ENCODE measurements at places on chromosomes 4 and X. TPM values are rescaled to one million over a fixed set of nuclear protein-coding genes. Genes with fewer than 3 reads are reported as not detected.

FATE1 gene
- not detected for total RNA-seq

ARHGAP24 gene
- total RNA-seq: not detected

HSFX3 gene
- total RNA-seq: not detected

AFP gene
- total RNA-seq: not detected

HPGDS gene
- not detected for total RNA-seq

IL2 gene
- total RNA-seq: 595 TPM

- no peak for DNase-seq
Observed at GRCh38 chr4:73721909-73722308, 18.5 kb upstream of the CXCL8 start.

- DNase-seq: no peak
Observed at GRCh38 chrX:18617407-18617750, 54.5 kb downstream of the RS1 start.

DNA sequence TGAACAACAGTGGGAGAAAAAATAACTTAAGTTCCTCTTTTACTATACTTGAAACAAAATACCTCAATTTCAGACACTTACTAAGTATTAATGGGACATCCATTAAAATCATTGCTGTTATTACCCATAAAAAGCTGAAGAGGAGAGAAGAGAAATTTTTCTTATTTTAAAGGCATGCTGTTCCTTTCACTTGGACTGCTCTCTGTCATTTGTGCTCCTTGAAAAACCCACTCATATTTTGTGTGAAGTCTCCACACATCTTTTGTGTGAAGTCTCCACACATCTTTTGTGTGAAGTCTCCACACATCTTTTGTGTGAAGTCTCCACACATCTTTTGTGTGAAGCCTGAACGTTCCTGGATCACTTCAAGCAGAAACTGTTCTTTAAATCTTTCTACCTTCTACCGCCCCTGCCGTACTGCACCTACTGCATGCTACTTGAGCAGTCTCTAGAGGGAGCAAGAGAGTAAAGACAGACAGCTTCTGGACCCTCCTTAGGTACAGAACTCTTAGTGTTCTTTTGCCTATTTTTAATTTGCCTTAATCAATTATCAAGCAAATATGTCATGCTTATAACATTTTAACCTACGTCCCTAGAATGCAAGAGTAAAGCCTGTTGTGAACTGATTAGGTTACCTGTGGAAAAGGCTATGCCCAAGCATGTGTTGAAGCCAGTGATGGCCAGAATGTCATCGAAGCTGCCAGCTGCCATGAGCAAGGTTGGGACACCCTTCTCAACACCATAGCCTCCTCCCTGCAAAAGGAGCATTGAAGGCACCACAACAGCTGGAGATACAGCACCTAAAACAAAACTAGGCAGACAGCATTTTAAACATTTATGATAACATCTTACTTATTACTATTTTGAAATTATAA lies 27.1 kb upstream of the SLC9B1 start:
- peak; percentile 20 for DNase-seq

- DNase-seq: no peak
Observed at GRCh38 chr4:7632971-7633370, 198.2 kb upstream of the PSAPL1 start.

- DNase-seq: no peak
Observed at GRCh38 chr4:158211222-158211621, 936 bp downstream of the TMEM144 start.

- no peak for DNase-seq
Observed at GRCh38 chrX:26845056-26845455, 618.1 kb downstream of the PPP4R3C start.

DNA sequence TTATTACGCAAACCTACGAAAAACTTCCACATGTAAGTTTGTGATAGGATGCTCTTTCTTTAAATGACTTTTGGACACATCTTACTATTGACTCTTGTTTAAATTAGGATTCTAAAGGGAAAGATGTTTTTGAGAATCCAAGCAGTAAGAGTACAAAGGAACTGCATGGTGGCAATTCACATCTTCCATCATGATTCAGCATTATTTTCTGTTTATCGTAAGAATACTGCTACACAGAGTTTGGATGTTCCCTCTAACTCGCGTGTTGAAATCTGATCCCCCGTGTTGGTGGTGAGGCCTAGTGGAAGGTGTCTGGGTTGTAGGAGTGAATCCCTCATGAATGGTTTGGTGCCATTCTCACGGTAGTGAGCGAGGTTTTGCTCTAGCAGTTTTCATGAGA lies 371.8 kb upstream of the FTHL17 start:
- no peak for DNase-seq

DNA sequence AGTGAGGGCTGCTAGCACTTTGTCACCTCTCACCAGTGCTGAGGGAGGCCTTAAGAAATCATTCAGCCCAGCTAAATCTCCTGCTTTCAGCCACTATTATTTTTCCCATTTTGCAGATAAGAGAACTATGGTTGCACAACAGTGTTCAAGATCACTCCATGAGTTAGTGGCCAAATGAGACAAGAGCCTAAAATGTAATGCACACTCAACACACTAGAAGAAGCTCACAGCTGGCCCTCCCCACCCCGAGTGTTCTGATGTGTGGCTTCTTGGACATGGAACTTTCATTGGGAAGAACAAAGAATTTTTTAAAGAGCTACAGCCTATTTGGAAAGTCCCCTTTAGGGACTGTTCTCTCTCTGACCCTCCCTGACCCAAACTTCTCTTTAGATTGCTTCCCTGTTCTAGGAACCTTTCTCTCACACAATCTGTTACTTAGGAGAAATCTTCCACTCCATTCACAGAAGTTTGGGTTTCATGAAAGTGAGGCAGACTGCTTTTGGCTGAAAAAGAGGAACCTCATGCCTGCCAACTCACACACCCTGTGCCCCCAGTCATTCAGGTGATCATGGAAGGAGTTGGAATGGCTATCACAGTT lies 44.0 kb upstream of the CT47C1 start:
- DNase-seq: no peak

GRCh38 chrX:133337250-133337649 lies 78.0 kb downstream of the GPC4 start:
- DNase-seq: no peak

DNA sequence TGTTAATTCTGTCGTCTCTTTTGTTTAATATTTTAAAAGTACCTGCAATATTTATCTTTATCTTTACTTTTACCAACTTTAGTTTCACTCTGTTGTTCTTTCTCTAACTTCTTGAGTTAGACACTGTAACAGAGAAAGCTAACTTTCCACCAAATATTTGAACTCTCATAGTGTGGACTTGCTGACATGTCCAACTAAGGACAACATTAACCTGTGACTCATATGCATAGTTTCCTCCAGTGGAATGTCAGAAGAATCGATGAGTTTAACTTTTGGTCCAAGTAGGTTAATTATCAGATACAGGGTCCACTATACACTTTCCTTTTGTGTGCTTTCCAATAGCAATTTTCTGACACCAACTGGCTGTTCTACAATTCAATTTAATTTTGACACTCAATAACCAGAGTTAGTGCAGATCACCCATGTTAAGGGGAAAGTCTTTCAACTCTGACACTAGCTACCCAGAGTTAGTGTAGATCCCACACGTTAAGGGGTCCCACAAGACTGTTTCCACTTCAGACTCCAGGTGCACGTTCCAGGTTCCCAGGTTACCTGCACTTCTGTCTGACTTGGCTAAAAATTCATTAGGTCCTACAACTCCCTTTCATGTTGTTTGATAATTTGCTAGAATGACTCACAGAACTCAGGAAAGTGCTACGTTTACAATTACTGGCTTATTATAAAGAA lies 559.0 kb upstream of the AMOT start:
- DNase-seq: no peak

GRCh38 chr4:67522851-67523671 lies 22.2 kb downstream of the CENPC start:
- DNase-seq: no peak

DNA sequence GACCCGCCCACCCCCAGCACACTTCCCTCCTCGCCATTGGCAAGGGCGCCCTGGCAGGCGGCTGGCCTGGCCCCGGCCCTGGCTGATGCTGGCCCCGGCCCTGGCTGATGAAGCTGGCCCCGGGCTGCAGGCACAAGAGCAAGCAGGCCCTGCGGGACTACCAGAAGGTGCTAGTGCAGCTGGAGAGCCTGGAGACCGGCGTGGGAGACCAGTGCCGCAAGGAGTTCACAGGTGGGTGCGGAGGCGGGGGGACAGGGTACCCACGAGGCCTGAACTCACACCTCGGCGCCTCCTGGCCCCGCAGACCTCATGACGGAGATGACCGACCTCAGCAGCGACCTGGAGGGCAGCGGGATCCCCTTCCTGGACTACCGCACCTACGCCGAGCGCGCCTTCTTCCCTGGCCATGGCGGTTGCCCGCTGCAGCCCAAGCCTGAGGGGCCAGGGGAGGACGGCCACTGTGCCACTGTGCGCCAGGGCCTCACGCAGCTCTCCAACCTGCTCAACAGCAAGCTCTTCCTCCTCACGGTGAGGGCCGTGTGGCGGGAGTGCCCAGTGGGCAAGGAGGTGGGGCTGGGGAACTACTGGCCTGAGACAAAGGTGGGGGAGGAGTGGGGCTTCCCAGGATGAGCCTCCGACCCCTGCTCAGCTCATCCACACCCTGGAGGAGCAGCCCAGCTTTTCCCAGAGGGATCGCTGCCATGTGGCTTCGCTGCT lies 6.1 kb upstream of the SRPK3 start:
- no peak for DNase-seq

DNA sequence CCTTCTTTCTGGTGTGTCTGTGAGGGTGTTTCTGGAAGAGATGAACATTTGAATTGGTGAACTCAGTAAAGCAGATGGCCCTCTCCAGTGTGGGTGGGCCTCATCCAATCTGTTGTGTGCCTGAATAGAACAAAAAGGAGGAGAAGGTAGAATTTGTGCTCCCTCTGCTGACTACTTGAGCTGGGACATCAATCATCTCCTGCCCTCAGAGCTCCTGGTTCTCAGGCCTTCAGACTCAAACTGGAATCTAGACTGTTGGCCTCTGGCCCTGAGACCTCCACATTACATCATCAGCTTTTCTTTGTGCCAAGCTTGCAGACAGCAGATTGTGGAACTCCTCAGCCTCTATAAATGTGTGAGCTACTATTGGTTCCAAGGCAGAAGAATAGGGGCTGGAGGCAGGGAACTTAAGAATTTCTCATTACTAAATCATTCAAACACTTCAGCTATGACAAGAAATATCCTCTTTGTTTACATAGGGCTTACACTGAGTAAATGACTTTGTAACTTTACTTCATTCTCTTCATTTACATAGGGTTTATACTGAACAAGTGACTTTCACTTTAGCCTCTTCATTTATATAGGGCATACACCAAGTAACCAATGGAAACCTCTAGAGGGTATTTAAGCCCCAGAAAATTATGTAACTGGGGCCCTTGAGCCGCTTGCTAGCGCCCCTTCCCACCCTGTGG lies 86.9 kb upstream of the NWD2 start:
- no peak for DNase-seq

GRCh38 chrX:15376956-15377355 lies 7.3 kb downstream of the VEGFD start:
- DNase-seq: no peak

- no peak for DNase-seq
Observed at GRCh38 chrX:72495046-72495445, 77.6 kb downstream of the HDAC8 start.

GRCh38 chr4:174523025-174523693 lies 871 bp upstream of the HPGD start:
- no peak for DNase-seq

DNA sequence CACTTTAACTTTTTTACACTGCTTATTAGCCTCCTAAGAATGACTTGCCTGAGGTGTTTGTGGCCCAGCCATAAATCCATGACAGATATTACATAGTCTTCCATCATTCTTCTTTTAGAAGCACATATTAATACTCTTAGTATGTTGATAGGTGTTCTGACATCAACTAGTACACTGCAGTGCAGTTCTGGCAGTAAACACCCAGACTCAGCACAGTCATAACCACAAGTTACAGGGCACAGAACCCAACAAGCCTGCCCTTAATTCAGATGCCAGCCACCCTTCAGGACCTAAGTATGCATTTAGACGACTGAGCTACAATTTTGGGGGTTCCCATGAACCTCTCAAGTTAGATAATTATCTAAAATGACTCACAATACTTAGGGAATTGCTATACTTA lies 36.5 kb upstream of the GUCY1B1 start:
- no peak for DNase-seq

DNA sequence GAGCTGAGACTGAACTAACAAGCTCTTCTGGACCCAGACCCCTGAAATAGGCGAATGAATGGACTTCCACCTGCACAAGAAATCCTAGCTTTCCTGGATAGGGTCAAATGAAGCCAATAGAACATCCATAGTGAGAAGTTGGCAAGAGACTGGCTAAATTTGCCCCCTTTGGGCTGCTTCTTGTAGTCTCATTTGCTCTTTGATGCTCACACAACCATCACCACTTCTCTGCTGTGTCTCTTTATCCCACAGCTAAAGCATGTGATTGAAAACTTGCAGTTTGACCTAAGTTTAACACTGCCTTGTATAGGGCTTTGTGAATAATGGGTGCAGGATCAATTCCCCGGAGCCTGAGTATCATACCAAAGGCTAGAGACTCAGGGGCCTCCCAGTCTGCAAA lies 38.2 kb downstream of the NLGN3 start:
- DNase-seq: no peak

DNA sequence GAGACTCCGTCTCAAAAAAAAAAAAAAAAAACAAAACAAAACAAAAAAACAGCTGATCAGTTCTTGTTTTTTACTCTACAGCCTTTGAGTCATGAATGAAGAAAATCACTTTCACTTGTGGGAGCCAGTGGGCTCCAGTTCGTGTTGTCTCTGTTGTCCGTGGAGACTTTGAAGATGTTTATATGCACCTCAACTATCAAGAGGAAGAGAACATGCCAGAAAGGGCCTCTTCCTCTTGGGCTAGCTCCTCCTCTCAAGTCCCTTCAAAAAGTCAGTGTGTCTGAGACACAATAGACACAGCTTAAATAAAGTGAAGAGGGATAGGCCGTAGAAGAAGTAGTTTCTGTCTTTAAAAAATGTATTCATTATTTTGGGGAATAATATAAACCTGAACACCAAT lies 182.7 kb downstream of the KDR start:
- DNase-seq: peak; percentile 37

DNA sequence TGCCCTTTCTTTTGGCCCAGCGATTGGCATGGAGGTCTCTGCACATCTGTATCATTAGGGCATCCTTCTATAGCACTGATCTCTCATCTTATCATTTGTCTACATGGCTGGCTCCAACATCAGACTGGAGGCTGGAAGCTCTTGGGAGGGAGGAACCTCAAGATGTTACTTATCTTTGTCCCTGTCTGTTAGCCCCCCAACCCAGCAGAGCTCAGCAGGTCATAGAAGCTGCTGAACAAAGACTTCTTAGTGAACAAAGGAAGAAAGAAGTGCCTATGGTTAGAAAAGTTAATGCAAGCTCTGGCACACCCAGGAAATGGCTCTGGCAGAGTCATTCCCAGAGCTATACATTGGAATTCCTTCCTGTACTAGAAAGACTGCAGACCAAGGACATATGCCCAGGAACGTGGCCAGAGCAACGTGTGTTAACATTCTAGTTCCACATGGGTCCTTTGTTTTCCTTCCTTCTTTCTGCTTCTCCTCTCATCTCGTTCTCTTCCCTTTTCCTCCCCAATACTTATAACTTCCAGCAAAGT lies 74.0 kb downstream of the SEL1L3 start:
- no peak for DNase-seq

Measured in activated T-helper 1 cell treated with anti-CD3 and anti-CD28 coated beads, Interleukin-12 subunit alpha, Interleukin-12 subunit beta, Interleukin-2, Interleukin-4 antibody, amounts not matched to agents 30 ng/mL and 10 ng/mL and 1 ng/mL, durations not matched to agents 14 hours and 24 hours and 36 hours (primary cell).